NCI-H345 (cell line): ENCODE measurements at places on chromosomes 12 and 14.
A peak's percentile ranks its signal among the peaks of the same experiment; 100 is the strongest.

- DNase-seq = no peak
These were observed 28.5 kb downstream of the PRPF40B start for GRCh38 chr12:49651855-49652254.

DNA sequence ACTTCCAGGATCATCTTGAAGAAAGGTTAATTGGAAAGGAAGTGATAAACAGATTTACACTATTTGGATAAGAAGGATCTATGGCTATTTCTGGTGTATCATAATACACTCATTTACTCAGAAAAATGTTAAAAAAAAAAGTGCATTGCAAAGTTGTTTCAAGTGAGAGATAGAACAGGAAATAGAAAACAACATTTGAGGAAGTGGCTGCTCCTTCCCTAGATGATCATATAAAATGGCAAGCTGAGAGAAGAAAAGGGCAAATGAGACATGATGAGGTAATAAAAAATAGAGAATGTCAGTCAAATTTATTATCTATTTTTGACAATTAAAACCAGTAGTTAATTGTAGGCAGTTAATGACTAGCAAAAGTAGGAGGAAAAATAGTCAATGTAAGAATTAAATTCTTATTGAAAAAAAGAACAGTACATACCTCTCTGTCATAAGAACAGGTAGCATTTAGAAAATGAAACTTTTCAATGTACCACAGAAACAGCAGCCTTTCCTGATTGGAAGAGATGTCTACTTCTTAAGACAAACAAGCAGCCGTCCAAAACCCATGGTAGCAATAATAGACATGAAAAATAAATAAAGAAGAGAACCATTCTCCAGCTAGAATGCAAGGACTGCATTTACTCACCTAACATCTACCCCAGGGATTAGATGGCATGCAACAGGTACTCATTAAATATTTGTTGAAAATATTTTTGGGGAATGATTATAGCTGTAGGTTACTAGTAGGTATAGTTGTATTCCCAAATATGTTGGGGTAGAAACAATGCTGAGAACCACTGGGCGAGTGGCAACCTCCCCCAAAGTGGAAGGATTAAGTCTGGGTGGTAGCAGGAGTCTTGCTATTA, 63.9 kb upstream of the GRIP1 start:
- no peak for DNase-seq

GRCh38 chr14:105358140-105358846, 40.0 kb upstream of the TEX22 start:
- DNase-seq = no peak

- no peak for DNase-seq
These were observed 147.2 kb downstream of the KSR2 start for GRCh38 chr12:117821480-117822175.

GRCh38 chr12:117060246-117060928, 38.8 kb downstream of the TESC start:
- no peak for DNase-seq

GRCh38 chr12:57188090-57188425, 28.5 kb upstream of the NXPH4 start:
- DNase-seq = no peak

GRCh38 chr14:95255487-95255886, 64.2 kb downstream of the CLMN start:
- peak; percentile 95 for DNase-seq

DNA sequence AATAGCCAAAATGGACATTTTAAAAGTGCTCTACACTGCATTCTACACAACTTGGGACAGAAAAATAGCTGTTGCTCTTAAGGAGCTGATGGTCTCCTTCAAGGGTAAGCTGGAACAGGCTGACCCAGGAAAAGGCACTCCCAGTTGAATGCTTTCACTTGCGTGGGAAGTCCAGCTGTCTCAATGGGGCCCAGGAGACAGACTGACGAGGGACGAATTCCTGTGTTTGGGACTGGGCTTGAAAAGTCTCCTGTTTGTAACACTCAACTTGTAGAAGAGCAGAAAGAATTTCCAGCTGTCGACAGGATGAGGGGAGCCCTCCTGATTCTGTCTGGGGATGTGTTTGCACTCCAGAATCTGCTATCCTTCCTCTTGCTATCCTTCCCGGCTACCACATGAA, 180.8 kb downstream of the ZFP36L1 start:
- no peak for DNase-seq

DNA sequence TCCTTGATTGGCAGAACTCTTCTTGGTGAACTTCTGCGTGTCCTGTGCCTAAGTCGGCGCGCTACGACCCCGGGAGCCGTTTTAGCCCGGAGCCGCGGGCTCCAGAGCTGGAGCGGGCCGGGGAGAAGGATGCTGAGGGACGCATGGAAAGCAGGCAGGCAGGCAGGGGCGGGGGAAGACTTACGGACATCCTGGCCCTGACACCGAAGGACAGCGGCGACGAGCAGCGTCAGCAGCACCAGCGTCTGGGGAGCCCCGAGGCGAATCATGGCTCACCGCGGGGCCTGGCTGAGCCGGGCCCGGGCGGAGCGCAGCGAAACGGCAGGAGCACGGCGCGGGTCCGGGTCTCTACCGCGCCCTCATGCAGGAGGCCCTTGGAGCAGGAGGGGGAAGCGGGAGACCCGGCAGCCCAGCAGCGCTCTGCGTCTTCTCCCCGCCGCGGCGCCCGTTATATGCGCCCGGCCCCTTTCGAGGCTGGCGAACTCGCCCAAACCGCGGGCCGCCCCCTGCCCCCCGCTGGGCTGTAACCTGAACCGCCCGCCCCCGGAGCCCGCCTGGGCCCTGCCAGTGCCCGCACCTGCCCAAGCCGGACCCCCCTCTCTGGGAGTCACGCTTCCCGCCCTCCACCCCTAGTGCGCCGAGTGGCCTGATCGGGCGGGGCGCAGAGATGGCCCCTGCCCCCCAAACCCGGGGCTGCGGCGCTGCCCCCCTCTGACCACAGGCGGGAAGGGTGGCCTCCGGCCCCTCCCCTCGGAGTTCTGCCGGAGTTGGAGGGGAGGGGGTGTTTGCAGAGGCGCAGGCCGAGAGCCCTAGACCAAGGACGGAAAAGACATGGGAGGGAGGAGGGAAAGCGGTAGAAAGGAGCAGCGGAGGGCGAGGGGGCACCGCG, at the start of gene COL2A1:
COL2A1 (minus strand) TSS at position 424 of the 889 bp plus-strand sequence; CDS start at position 269, 155 bp downstream.
- no peak for DNase-seq

- no peak for DNase-seq
These were observed 2.2 kb upstream of the NCKAP1L start for GRCh38 chr12:54495327-54495726.

DNA sequence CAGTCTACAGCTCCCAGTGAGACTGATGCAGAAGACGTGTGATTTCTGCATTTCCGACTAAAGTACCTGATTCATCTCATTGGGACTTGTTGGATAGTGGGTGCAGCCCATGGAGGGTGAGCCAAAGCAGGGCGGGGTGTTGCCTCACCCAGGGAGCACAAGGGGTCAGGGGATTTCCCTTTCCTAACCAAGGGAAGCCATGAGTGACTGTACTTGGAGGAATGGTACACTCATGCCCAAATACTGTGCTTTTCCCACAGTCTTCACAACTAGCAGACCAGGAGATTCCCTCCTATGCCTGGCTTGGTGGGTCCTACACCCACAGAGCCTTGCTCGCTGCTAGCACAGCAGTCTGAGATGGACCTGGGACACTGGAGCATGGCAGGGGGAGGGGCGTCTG, 21.0 kb upstream of the ABCC9 start:
- no peak for DNase-seq
